ENCODE measurements at places on chromosomes 1 and 21. TPM values are rescaled to one million over a fixed set of nuclear protein-coding genes. Genes with fewer than 3 reads are reported as not detected.
A peak's percentile ranks its signal among the peaks of the same experiment; 100 is the strongest.

- DNase-seq: no peak
Observed at GRCh38 chr1:6923955-6924881, 139.0 kb downstream of the CAMTA1 start.

DNA sequence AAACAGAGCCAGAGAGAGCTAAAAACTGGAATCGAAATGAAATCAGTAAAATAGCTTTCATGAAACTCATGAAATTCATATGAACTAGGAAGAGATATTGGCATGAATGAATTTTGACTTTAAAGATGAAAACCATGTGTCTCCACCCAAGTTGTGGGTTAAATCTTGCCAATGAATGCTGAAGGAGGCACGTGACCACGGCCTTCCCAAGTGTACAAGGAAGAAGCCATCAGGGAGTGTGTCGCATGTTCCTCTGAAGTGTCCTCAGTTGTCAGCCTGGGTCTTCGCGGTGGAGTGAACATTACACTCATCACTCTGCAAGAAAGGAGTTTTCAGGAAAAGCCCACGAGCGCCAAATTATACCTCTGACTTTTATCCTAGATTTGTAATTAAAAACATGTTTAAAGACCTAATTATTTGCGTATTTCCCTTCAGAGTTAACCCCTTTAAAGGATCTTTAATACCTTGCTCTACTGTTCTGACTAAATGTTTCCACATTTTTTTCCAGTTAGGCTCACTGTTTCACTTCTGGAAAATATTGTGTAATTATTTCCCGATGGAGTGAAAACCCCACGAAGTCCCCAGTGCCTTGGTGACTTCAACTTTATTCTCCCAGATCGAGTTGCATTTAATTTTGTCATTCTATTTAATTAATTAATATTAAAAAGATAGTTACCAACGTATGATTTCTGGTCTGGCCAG is 118.3 kb downstream of the DHRS3 start:
- no peak for DNase-seq

DNA sequence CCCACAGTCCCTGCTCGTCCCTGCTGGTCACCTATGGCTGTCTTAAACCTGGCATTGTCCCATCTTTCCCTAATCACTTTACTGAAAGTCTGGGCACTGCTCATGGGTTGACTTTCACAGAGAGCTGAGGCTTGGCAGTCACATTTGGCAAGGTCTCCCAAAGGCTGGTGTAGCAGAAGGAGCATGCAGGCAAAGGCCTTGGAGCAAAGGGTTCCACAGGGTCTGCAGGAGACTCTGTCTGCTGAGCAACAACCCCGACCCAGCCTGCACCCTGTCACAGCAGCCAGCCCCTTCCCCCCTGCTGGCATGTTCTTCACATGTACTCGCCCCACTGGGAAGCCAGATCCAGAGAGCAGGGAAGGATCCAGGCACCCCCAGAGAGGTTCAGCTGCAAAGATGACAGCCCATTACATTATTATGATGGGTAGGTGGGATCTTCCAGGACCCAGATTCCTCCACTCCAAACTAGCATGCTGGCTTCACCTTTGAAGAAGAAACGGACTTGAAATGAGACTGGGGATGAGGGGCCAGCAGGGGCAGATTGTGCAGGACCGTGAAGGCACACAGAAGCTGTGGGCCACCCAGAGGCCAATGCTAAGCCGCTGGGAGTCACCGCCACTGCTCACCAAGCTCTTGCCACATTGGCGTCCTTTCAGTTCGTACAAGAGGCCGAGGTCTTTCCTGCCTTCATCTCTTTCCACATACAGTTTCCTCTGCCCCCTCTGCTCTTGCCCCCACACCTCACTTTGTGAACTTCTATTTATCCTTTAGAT is 14.2 kb upstream of the TMEM125 start:
- peak; percentile 71 for DNase-seq

- no peak for DNase-seq
Observed at GRCh38 chr1:118842452-118843201, 145.5 kb downstream of the TBX15 start.

GRCh38 chr1:59272507-59272906 is 24.4 kb upstream of the FGGY start:
- DNase-seq: no peak

DNA sequence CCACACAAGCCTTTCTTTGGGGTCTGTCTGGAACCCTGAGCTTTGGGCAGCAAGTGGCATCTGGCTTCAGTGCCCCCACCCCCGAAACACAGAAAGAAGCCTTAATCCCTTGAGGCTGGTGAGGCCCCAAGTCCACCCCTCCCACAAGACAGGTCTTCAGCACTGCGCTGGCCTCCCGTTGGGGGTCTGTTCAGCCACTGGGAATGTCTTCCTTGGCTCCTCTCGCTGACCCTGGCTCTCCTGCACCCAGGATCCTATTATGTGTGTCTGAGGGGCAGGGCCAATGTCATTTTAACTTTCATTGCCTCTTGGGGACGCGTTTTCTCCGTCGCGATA is 26.9 kb downstream of the ATP8B2 start:
- no peak for DNase-seq

SERTAD4 gene
- total RNA-seq: 1.0 TPM

GUCA2B gene
- not detected for total RNA-seq

PGBD5 gene
- total RNA-seq: 2.6 TPM

Data from body of pancreas (tissue), 4 donors.